Activated CD4-positive, alpha-beta T cell treated with anti-CD3 and anti-CD28 coated beads, Interleukin-2, Interleukin-4, amounts not matched to agents 100 ng/mL and 50 ng/mL, durations not matched to agents 16 hours and 8 hours (primary cell): ENCODE measurements at places on chromosomes 3 and 15.
A peak's percentile ranks its signal among the peaks of the same experiment; 100 is the strongest.

GRCh38 chr15:65217526-65218482 lies 6.5 kb upstream of the CILP start:
- no peak for DNase-seq

DNA sequence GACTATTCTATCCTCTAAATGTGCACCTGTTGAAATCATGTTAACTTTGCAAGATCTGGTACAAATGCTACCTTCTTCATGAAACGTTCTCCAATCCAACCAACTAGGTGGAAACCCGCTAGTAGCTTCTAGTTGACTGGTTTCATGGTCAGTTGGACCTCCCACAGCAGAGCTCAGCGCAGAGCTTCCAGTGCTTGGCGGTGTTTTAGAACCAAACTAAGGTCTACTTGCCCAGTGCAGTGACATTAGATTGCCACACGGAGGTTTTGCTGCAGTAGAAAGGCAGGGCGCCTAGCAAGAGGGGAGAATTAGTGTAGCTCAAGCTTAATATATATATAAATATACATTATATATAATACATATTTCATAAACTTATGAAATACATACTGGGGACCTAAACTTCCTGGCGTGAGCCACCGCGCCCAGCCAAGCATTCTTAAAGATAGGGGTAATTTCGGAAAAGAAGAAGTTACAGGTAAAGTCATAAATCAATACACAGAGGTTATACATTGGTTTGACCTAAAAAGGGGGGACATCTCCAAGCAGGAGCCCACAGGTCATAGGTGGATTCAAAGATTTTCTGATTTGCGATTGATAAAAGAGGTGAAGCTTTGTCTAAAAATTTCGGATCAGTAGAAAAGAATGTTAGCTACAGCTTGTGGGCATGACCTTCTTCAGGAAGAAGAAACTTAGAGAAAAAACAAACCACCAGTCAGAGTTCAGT lies 2.1 kb upstream of the OXSR1 start:
- DNase-seq = peak; percentile 22

DNA sequence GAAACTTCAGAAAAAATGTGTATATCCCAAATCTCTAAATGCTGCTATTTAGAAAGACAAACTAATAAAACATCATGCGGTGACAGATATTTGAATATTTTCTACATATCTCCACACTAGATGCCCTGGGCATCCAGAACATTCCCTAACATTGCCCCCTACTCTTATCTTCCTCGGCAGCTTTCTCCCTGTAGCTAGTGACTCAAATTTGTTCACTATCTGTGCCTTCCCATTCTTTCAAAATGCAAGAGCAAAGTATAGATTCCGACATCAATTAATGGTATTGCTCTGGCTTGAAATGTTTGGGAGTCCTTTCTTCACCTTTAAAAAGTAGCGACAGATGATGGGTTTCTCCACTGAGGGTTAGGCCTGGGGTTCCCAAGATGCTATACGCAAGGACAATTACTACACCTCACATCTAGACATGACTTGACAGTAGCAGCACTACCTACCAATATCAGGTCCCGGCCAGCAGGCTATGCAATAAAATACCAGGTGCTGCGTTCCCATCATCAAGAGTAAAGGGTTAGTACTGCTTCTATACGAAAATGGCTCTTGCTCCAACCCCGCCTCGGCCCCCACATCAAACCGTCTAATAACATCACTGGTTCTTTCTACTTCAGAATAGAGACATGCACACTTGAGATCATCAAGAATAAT lies 631 bp downstream of the UBR1 start:
- DNase-seq = peak; percentile 28

GRCh38 chr3:194857469-194858113 lies 171.9 kb downstream of the FAM43A start:
- DNase-seq = no peak

- no peak for DNase-seq
Measured at GRCh38 chr3:155302891-155303290, 9.4 kb upstream of the STRIT1 start.

DNA sequence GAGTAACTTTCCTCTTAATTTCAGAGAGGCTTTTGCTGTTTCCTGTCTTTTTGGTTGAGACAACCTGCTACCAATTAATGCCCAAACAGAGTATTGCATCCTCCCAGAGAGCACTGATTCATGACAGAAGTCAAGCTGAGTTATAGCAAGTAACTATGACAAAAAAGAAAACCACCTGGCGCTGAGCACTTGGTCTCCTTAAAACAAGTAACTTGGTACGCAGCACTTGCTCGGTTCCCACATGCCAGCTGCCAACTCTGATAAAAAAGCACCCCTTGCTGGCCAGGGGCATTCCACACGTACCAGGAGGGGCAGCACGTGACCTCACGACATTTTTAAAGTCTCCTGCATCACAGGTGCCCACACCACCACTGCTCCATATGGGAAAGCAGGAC lies 13.5 kb upstream of the MYO5C start:
- DNase-seq = peak; percentile 24

GRCh38 chr15:91465696-91466095 lies 365.6 kb downstream of the SV2B start:
- DNase-seq = no peak

GRCh38 chr3:25594007-25594502 lies 70.7 kb downstream of the TOP2B start:
- peak; percentile 19 for DNase-seq

- no peak for DNase-seq
Measured at GRCh38 chr3:181564222-181564621, 147.5 kb upstream of the SOX2 start.

GRCh38 chr3:139676108-139676507 lies 1.7 kb downstream of the NMNAT3 start:
- DNase-seq = no peak

DNA sequence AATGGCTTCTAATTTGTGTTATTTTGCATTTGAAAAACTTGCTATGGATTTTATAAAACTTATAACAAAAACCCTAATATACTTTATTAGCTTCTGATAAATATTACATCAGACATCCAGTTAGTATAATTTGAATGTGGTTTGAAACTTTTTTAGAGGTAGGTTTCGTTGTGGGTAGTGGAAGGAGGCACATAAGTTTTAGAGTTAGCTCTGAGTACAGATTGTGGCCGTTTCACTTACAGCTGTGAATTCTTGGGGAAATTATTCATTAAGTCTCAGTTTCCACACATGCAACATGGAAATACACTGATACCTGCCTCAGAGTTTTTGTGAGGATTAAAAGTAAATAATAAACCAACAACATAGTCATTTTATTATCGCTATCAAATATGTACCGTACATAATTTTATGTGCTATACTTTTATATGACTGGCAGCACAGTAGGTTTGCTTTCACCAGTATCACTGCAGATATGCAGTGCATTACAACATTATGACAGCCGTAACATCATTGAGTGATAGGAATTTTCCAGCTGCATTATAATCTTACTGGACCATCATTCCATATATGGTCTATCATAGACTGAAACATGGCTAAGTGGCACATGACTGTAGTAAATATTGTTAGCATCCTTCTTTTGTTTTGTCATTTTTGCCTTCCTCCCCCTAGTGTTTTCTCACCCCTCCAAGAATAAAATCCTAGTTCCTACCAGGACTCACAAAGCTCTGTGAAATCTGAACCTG lies 175.6 kb downstream of the AKAP13 start:
- DNase-seq = no peak

GRCh38 chr3:140699516-140700231 lies 21.8 kb downstream of the TRIM42 start:
- DNase-seq = no peak

GRCh38 chr3:126119008-126119675 lies 35.2 kb upstream of the SLC41A3 start:
- DNase-seq = no peak

DNA sequence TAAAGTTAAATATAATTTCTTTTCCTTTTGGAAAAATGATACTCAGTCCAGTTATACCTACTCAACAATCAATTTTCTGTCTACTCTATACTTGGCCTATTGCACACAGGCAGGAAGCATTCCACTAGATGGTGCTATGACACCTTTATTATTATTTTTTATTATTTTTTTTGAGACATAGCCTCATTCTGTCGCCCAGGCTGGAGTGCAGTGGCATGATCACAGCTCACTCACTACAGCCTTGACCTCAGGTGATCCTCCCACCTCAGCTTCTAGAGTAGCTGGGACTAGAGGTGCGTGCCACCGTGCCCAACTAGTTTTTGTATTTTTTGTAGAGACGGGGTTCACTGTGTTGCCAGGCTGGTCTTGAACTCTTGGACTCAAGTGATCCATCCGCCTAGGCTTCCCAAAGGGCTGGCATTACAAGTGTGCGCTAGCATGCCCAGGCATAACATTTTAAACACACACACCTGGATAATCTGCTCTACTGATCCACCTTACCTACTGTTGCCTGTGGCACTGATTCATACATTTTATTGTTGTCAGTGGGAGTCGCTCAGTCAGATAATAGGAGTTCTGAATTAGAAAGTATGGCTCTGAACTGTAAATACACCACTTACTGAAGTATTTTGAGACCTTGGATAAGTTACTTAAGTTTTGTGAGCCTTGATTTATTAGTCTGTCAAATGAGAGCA lies 56.2 kb downstream of the EIF3J start:
- peak; percentile 51 for DNase-seq

GRCh38 chr3:56406826-56407515 lies 61.3 kb downstream of the ERC2 start:
- DNase-seq = no peak

DNA sequence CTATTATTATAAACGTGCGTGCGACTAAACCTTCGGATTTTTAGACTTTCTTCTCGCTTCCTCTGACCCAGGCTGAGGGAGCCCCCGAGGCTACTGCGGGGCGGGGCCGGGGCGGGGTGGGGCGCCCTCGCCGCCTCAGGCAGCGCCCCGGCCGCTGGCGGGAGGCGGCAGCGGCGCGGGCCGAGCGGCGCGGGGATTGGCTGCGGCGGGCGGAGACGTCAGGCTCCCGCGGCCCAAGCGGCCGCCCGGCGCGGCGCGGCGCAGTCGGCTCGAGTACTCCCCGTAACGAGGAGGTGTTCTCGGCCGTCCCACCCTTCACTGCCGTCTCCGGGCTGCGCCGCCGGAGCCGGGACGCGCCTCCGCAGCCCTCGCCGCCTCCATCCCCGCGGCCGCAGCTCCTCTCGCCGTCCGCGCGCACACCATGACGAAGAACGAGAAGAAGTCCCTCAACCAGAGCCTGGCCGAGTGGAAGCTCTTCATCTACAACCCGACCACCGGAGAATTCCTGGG lies at the start of gene ATP1B3:
Gene ATP1B3, plus strand, starts transcription at position 263 of the 510 bp plus-strand sequence. Its CDS starts 159 bp downstream, at position 422.
- DNase-seq = peak; percentile 86

- DNase-seq = no peak
Measured at GRCh38 chr3:156455839-156456238, 99.1 kb downstream of the SSR3 start.

GRCh38 chr3:123993818-123994217 lies 1.9 kb upstream of the ROPN1 start:
- no peak for DNase-seq

GRCh38 chr3:55012091-55012490 lies 84.2 kb upstream of the LRTM1 start:
- DNase-seq = no peak

GRCh38 chr3:115187149-115187757 lies 40.2 kb upstream of the ZBTB20 start:
- DNase-seq = no peak

DNA sequence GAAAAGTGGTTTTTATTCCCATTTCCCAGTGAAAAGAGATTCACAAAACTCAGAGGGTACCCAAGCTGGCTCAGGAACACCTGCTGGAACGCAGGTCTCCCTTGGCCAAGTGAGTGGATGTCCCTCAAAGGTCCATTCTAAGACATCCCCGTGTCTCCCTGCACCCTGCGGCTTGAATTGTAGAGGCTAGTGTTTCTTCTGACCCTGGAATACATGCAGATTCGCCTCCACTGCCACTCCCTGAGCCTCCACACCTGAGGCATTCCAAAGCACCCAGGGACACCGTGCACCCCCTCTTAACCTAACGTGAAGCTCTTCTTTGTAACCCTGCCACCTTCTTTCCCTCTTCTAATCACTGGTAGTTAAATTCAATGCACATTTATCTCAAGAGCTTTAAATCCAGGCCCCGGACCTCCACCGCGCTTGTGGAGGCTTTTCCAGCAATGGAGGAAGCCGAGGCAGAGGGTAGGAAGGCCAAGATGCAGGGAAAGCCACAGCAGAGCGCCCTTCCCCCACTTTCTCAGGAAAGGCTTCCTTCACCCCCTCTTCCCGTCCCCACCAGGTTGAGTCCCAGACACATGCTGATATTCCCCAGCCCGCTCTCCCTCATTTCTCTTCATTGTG lies 590 bp upstream of the ITGA11 start:
- DNase-seq = no peak

GRCh38 chr15:40425681-40426080 lies 15.1 kb upstream of the BAHD1 start:
- no peak for DNase-seq

DNA sequence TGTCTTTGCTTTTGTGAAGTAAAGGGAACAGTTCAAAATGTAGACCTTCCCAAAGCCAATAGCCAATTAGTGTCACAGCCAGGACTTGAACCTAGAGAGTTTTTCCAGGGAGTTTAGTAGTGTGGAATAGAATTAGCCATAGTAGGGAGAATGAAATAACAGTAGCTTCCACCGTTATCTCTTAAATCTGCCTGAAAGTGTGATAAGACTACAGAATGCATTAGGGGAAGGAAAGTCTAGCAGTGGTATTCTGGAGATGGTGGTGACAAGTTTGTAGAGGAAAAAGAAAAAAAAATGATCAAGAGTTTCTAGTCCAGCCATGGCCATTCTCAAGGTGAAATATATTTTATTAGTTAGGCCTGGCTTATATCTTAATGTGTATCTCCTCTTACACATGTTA lies 13.8 kb downstream of the ATP11B start:
- DNase-seq = no peak

DNA sequence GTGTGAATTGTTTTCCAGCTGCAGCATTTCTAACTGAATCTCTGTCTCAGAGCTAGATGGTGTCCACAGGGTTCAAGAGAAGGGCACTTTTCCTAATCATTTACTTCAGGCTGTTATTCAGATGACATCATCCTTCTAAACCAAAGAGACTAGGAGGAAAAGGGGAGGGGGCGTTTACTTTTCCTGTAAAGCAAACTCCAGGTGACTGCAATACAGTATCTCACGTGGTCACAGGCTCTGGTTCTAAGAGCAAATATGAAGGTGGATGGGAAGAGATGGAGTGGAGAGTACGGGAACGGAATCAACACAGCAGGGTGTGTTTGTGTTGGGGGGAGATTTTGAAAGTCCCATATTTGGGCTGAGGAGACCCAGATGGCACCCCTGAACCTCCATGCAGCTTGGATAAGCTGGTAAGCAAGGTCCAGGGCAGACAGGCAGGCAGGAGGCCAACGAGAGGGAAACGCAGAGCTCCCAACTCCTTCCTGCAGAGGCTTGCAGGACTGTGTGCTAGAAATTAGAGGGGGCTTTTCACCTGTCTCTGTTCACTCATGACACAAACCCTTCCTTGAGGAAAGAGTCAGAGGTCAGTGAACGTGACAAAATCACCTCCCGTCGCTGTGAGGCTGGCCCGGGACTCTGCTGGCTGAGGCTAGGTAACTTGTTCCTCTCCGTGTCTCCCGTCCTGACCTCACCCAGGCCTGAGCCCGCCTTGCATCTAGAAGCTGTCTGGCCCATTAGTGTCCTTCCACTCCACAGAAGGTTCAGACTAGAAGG lies 151.2 kb downstream of the OPA1 start:
- no peak for DNase-seq

- no peak for DNase-seq
Measured at GRCh38 chr3:143763564-143764162, 84.6 kb downstream of the SLC9A9 start.

- peak; percentile 32 for DNase-seq
Measured at GRCh38 chr15:49815950-49816349, 195.1 kb downstream of the DTWD1 start.
